Metanephros (tissue), 2 donors: ENCODE measurements at places on chromosomes 13 and 19. TPM values are rescaled to one million over a fixed set of nuclear protein-coding genes. Genes with fewer than 3 reads are reported as not detected.

The LPAR6 gene
- total RNA-seq, result 32.0 TPM

The TSHZ3 gene
- total RNA-seq, result 12.7 TPM

The IFNL1 gene
- not detected for total RNA-seq

The EXOC3L2 gene
- 27.9 TPM for total RNA-seq

The ZNF610 gene
- 6.6 TPM for total RNA-seq

The ATP4A gene
- total RNA-seq, result 0.41 TPM

The TMEM145 gene
- 0.99 TPM for total RNA-seq

The APLP1 gene
- total RNA-seq, result 10.3 TPM
